ENCODE measurements at places on chromosomes 1 and 21.
A peak's percentile ranks its signal among the peaks of the same experiment; 100 is the strongest.

DNA sequence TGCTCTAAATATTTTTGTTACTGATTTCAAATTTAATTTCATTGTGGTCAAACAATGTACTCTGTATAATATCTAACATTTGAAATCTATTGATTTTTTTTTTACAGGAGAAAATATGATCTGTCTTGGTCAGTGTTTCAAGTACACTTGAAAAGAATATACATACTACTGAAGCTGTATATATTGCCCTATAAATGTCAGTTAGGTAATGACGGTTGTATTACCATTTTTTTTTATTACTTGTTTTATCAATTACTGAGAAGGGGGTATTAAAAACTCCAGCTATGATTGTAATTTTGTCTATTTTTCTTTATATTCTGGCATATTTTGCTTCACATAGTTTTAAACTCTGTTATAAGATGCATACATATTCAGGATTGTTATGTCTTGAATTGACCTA is 59.7 kb upstream of the CACHD1 start:
- DNase-seq, result no peak

- no peak for DNase-seq
These were observed 76.2 kb upstream of the CXADR start for GRCh38 chr21:17436626-17437111.

DNA sequence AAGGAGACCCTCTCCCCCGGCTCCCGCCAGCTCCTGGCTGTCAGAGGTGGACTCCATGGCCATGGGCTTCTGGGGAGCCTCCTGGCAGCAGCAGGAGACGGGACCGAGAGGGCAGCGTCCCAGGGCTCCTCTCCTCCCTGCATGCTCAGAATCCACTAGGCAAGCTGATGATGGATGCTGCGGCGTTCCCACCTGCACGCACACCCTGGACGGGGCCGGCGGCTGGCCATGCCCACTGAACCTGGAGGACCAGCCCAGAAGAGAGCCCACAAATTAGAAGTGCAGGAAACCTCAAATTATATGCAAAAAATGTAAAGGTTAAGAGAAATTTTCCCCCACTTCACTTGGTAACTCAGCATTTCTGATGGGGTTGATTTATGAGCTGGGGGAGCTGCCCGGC is 77.3 kb upstream of the ARHGEF16 start:
- no peak for DNase-seq

DNA sequence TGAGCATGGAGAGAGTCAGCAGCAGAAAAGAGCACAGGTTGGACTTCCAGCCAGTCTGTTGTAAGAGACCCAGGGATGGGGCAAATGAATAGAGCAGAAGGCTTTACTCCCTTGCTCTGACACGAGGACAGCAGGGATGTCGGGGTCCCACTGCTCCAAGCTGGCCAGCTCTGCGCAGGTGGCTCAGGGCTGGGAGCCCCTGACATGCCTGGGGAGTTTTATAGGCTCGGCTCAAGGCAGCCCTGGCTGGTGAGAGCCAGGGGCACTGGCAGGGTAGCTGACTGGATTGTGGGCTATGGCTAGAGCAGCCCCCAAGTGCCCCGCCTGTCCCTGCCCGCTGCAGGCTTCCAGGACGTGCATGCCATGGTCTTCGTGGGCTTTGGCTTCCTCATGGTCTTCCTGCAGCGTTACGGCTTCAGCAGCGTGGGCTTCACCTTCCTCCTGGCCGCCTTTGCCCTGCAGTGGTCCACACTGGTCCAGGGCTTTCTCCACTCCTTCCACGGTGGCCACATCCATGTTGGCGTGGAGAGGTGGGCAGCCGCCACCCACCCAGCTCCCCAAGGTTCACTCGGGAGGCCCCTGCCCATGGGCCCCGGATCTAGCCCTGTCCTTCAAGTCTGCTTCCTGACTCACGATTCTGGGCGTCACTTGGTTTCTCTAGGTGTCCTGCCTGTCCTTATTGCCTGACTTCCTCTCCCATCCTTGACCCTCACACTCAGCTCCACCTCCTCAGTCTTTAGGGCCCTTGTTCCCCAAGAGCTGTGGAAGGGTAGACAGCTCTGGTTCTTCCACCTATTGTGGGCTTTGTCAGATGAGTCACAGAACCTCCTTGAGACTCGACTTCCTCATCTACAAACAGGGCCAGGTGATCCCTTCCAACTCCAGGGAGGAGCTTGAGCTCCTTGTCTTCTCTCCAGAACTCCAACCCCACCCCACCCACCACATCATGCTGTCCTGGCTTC is 8.2 kb downstream of the RHBG start:
- no peak for DNase-seq

GRCh38 chr21:26795866-26796329 is 49.3 kb downstream of the ADAMTS1 start:
- no peak for DNase-seq

DNA sequence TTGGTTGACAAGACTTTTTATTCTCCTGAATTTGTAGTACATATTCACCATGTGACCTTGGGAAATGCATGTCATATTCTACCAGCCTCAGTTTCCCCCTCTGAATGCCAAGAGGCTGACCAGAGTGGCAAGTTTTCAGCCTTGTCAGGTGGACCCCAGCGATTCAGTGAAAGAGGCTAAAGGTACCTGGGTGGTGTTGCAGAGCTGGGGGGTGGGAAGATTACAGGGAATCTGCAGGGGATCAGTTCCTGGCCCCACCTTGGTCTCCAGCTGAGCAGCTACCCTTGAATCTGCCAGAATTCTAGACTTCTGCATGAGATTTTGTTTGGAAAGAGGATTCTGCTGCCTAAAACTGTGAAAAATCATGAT is 27.9 kb upstream of the KCNA2 start:
- no peak for DNase-seq

- DNase-seq, result no peak
These were observed 22.5 kb upstream of the KCNE1 start for GRCh38 chr21:34534522-34534921.

DNA sequence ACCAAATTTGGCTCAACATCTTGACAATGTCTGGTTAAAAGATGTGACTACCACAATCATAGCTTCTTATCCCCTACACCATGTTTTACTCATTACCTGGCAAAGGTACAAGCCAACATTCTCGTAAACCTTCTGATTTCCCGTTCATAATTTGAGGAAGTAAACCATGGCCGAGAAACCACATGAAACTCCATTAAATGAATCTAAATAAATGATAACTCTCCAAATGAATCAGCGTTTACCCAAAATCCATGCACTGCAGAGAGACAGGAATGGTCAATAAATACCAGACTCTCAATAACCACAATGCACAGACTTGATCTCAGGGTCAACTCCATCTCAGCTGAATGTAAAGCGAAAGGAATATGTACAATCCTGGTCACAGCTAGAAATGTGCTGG is 125.2 kb downstream of the TYW3 start:
- no peak for DNase-seq

DNA sequence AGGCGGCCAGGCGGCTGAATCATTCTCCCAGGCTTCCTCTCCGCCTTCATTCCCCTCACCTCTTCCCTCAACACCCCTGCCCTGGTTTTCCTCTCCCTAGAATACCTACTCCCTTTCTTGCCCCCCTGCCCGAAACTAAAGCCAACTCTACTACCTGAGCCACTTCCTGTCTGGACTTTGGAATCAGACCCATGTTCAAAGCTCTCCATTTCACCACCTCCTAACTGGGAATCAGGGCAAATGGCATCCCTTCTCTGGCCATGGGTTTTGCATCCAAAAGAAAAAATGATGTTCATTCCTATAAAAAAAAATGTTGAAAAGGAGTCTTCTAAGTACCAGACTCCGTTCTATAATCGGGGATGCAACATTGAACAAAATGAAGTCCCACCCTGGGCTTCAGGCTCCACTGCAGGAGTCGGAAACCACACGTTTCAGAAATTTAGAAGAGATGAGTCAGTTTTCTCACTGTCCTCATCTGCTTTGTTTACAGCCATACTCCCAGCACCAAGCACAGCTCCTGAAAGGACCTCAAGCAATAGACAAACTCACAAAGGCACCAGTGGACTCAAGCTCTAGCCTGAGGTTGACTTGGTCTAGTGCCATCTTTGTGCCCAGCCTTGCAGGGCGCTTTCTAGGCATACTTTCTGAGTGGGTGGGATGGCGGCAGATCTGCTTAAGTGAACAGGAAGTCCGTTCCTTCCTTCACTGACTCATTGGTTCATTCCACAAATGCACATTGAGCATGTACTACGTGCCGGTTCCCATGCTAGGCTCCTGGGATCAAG is 176.2 kb downstream of the IGSF21 start:
- DNase-seq, result no peak

- DNase-seq, result no peak
These were observed 7.6 kb downstream of the MAN1C1 start for GRCh38 chr1:25624156-25624555.

- DNase-seq, result no peak
These were observed 37.2 kb upstream of the ST6GALNAC3 start for GRCh38 chr1:76037324-76037723.

- DNase-seq, result no peak
These were observed 26.8 kb downstream of the RSPH1 start for GRCh38 chr21:42469272-42469671.

DNA sequence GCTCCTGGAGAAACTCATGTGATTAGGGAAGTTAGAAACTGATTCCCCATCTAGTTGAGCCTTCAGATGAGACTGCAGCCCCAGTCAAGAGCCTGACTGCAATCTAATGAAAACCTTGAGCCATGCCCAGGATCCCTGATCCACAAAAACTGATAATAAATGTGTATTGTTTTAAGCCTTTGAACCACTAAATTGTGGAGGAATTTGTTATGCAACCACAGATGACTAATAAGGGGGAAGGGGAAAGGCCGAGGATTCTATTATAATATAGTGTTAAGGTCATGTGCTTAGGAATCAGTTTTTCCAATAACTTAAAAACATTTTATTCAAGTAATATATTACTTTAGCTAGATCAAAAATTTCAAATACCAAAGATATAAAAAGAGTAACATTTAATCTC is 52.8 kb upstream of the USP25 start:
- no peak for DNase-seq

- DNase-seq, result no peak
These were observed 823 bp upstream of the PRKAA2 start for GRCh38 chr1:56644064-56644918.

DNA sequence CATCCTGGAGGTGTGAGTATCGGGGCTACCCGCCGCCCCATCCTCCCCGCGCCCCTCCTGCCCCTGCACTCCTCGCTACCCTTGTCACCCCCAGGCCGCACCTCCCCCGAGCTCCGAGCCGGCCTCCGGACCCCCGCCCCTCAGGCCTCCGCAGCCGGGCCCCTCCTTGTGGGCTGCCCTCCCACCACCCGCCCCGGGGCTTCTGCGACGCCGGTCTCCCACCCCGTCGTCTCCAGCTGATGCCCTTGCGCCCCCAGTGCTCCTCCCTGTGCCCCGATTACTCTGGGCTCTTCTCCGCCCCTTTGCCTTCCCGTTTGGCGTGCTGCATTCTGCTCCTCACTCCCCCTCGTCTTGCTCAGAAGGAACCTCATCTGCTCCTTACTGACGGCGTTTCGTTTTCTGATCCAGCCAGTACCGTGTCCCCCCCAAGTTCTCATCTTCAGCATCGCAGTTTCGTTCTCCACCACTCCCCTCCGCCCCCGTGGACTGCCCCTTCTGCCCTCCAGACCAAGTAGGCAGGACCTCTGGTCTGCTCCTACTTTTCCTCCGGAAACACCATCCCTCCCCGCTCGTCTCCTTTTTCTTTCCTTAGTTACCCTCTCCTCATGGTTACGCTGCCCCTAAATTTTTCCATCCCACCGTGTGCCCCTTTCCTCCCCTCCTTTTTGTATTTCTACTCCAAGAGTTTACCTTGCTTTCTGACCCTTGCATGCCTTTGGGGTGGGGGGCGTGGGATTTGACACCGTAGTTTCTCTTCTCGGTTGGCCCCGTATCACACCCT is 841 bp downstream of the SNX27 start:
- DNase-seq, result peak; percentile 6

- no peak for DNase-seq
These were observed 9.7 kb upstream of the PRELP start for GRCh38 chr1:203465948-203466347.

GRCh38 chr21:45074818-45075595 is 627 bp downstream of the ADARB1 start:
- peak; percentile 36 for DNase-seq

GRCh38 chr1:243490748-243491686 is 235.2 kb downstream of the SDCCAG8 start:
- no peak for DNase-seq

- DNase-seq, result no peak
These were observed 2.3 kb upstream of the SLC25A34 start for GRCh38 chr1:15733726-15734226.

DNA sequence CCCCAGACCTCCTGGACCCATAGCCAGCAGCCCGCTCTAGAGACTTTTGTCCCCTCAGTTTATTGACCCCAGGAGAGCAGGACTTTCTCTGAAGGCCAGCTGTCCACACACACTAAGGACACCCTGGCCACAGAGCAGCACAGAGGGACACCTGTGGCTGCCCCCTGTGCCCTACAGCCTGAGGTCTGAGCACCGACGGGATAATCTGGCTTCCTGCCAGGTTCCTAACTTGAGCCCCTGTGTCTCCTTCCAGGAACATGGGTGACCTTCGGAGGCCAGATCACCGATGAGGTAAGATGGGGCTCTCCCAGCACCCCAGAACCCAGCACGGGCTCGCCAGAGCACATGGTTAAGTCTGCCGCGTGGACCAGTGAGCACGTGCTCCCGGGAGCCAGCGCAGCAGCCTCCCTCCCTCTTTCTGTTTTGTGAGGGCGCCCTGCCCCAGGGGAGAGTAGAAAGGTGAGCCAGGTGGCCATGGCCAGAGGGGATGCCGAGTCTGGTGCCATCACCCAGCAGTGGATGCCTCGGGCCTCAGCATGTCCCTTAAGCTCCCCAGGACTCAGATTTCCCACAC is 27.9 kb downstream of the KCNAB2 start:
- no peak for DNase-seq

DNA sequence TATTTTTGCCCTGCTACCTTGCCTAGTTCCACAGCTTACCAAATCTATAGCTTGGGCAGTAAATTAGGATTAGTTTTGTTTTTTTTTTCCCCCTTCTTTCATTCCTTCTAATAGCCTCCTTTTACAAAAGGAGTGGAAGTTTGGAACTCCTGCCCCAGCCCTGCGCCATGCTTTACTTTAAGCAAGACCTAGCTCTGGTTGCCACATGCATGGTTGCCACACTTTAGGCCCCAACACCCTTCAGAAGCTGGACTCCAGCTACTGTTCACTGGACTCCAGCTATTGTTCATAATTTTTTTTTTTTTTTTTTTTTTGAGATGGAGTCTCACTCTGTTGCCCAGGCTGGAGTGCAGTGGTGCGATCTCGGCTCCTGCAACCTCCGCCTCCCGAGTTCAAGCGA is 115.8 kb downstream of the NR5A2 start:
- no peak for DNase-seq

- no peak for DNase-seq
These were observed 98.7 kb upstream of the DAB1 start for GRCh38 chr1:57522575-57522974.

DNA sequence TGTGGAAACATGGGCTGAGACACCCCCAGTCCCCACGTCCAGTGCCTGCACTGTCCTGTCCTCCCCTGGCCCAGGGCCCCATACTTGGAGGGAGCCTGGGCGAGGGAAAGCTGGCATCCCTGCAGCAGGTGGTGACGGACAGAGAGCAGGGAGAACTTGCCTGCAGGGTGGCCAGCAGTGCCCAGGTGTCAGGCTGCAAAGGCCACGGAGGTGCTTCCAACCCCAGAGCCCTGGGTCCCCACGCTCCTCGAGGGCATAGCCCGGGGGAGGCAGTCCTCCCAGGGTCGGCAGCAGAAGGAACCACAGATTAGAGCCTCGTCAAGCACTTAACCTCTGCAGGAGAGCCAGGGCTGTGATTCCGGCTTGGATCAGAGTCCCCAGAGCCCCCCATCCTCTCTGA is 77.5 kb downstream of the ARHGEF16 start:
- no peak for DNase-seq

- DNase-seq, result no peak
These were observed 62.8 kb upstream of the COL11A1 start for GRCh38 chr1:103171041-103171590.

Measured in activated T-cell treated with anti-CD3 and anti-CD28 coated beads for 48 hours (primary cell).